NCI-H82 (cell line): ENCODE measurements at places on chromosomes 2 and 18.

DNA sequence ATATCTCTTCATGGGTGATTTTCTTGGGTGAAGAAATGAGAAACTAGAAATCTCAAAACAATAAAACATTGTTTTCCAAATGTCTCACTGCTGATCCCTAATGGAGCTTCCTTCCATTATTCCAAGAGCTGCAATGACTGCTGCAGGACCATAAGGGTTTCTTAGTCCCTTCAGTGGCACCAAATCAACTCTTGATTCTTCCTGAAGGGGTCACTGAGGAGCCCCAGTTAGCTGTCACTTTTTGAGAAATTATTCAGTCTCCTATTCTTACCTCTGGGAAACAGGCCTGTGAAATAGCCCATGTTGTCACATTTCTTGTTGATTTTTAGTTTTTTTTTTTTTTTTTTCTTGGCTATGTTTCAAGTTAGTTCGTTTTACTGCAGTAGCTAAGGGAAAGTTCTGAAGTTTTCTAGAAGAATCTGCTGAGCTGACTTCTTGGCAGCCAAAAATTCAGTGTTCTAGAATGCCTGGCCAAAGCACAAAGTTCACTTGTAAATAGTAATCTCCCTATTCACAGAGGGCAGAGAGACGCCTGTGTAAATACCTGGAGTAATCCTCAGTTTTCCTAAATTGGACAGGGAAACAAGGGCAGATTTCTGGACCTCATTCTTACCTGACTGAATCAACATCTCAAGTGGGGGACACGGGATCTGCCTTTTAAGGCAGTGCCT is 480.0 kb downstream of the RIT2 start:
- peak; percentile 23 for DNase-seq

- DNase-seq: no peak
Measured at GRCh38 chr2:225017713-225018112, 24.6 kb downstream of the DOCK10 start.

DNA sequence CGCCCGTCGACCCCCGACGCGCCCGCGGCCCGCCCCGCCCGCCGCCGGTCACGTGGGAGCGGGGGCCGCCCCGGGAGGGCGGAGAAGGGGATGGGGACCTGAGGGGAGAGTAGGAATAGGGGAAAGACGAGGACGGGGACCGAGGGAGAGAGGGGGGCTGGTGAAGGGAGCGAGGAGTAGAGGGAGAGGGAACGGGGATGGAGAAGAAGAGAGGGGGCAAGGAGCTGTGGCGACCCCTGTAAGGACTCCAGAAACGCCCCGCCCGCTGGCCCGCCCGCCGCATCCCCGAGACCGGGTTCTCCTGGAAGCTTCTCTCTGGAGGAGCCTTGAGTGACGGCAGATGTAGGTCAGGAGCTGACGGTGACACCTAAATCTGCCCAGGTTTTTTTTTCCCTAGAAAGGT is 615 bp downstream of the ADNP2 start:
- DNase-seq: peak; percentile 68

GRCh38 chr2:231531883-231532755 is 1.9 kb upstream of the NMUR1 start:
- DNase-seq: no peak

- DNase-seq: no peak
Measured at GRCh38 chr18:35071819-35072247, 30.6 kb downstream of the MAPRE2 start.

DNA sequence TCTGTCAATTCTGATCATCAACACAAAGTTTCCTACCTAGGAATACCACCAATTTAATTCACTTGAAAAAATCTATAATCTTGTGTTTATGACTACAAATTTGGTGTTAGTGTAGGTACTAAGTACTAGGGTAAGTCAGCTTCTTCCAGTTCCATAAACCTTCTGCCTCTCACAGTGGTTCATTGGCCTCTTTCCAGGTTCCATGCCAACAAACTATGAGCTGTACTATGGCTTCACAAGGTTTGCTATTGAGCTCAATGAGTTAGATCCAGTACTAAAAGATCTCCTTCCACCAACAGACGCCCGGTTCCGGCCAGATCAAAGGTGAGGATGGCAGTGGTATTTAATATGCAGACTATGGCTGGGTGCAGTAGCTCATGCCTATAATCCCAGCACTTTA is 58.8 kb downstream of the PRKRA start:
- no peak for DNase-seq

DNA sequence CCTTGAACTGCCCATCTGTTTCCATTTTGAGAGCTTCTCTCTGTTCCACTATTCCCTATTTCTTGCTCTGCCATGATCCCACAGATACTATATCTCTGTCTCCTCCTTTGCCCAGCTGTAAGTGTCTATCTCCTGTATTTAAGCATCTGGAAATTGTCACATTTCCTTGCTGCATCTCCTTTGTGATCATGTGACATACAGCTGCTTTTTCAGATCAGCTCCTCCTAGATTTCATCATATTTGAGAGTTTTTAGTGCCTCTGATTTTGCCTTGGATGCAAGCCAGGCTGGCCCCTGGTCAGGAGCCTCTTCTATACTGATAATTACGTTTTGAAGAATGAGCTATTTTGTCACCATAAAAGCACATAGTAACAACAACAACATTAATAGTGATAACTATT is 131.7 kb upstream of the TNP1 start:
- DNase-seq: no peak

- no peak for DNase-seq
Measured at GRCh38 chr2:188023035-188023434, 268.6 kb upstream of the GULP1 start.

DNA sequence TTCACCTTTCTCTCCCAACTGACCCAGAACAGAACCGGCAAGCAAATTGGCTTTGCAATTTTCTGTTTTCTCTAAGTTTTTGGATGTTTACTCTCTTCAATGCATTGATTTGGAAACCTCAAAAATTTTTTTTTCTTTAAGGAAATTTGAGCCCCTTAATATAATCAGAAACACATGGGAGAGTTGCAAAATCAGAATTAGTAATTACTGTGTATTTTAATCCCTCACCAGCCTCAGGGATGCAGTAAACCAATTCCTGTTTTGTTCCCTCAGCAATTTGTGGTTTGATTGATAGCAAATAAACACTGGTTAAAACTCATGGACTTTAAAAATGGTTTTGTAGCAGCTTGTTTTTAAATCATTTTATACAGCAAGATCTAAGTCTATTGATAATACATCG is 281.5 kb downstream of the NEDD4L start:
- no peak for DNase-seq

- DNase-seq: no peak
Measured at GRCh38 chr2:126849486-126849885, 49.2 kb upstream of the TEX51 start.

DNA sequence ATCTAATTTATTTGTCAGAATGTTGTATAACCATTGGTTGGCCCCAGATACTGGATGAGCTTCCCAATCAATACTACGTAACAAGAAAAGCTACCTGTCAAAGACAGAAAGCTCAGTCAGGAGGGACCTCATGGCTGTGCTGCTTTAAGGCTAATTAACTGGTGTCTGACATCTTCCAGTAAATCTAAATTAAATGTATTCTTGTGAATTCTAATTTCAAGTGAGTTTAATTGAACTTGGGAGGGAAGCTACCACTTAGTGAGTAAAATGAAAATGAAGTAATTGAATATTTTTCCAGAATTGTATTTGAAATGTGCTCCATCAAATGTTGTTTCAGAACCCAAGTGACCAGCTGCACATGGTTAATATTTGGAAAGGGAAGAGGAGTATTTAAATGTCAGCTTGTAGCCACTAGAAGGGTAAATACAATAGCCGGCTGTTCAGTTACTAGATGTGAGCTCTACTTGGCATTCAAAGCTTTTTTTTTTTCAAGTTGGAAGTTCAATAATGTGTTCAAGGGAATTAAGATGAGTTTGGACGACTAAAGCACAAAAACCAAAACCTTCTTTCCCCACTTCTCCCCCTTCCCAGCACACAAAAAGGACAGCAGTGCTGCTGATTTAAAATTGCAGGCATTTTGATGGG is 62.0 kb downstream of the GPR39 start:
- no peak for DNase-seq

DNA sequence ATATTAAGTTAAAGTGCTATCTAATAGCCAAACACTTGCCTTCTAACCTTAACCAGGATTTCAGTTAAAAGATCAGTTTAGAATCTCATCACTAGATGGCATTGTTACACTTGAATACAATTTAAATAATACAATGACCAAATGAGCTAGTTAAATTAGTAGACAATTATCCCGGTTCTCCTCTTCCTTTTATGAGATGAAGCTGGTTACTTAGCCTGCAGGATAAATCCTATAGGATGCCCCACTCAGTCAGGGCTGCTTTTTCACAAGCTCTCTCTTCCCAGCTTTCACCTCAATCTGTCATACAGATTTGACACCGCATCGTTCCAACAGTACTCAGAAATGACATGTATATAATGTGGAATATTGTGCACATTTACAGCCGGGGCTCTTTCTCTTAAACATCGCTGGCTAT is 678.8 kb downstream of the KCNJ3 start:
- peak; percentile 62 for DNase-seq

DNA sequence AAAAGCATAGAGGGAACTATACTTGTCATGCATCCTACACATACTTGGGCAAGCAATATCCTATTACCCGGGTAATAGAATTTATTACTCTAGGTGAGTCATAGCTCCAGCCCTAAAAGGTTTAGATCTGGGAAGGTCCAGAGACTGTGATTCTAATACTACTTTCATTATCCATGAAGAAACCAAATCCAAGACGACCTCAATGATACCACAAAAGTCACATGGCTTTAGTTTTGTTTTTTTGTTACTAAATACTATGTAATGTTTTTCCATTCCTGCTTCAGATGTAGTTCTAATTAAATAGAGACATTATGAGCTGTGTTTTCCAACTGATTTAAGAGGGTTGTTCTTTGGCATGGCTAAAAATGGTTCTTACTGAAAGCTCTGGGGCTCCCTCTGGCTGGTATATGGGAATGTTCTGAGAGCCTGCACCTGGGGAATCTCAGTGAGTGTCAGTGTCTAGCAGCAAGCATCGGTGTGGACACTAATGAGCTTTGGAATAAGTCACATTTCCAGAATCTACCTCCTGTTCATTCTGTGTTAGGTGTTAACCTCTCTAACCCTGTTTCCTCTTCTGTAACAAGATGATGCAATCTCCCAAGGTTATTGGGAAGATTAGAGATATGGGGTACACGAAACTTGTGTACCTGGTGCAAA is 20.5 kb upstream of the IL1RL2 start:
- no peak for DNase-seq

DNA sequence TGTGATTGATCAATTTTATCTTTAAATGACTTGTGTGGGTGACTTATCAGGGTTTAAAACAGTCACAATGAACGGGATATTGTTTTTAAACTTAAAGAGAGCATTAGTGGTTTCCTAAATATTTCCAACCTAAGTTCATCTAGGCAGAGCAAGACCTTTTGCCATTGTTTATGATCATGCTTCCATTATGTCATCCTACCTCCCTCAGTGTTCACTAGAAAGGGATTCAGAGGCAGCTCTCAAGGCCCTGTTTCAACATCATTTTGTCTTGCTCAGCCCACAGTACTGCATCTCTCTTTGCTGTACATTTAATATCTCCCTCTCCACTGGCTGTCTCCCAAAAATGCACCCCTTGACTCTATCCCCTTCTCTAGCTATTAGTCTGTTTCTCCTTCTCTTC is 21.5 kb upstream of the PELI1 start:
- no peak for DNase-seq
